B cell (primary cell): ENCODE measurements at places on chromosomes 2 and 18. TPM values are rescaled to one million over a fixed set of nuclear protein-coding genes. Genes with fewer than 3 reads are reported as not detected.

- H3K27ac ChIP-seq = no peak overlapping the region
- no peaks in the 10 kb centered on the region for H3K4me1 ChIP-seq
- no peak for DNase-seq
- peaks cover 43% of the 10 kb centered on the region for H3K36me3 ChIP-seq
- no peak overlapping the region for H3K4me3 ChIP-seq
Observed at GRCh38 chr2:190911813-190912212, 31.2 kb downstream of the GLS start.

DNA sequence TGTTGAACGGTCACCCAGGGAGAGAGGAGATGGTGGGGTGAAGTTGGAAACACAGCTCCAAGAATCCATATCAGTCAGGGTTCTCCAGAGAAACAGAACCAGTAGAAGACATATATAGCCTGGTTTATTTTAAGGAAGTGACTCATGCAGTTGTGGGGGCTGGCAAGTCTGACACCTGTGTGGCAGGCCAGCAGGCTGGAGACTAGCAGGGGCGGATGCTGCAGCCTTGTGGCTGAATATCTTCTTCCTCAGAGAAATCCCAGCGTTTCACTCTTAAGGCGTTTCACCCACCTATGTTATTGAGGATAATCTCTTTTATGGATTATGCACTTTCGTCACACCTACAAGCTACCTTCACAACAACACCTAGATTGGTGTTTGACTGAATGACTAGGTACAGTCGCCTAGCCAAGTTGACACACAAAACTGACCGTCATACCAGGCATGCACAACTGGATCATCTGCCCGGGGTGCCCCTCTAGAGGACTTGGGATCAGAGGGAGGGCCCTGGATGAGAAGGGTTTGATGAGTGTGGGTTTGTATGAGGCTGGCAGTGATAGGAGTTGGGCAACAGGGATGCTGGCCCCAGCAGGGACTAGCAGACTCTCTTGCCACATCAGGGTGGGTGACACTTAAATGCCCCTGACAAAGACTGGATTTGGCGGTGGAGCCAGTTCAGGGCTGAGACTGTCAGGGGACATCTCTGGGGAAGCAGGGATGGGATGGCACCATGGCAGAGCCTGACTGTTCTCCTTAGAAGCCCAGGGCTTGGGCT lies 23.4 kb downstream of the MROH2A start:
- H3K27me3 ChIP-seq = no peaks in the 10 kb centered on the region
- H3K36me3 ChIP-seq = no peaks in the 10 kb centered on the region
- H3K4me1 ChIP-seq = no peaks in the 10 kb centered on the region
- H3K27ac ChIP-seq = no peak overlapping the region
- DNase-seq = no peak

GRCh38 chr2:181594322-181594721 lies 62.6 kb downstream of the CERKL start:
- DNase-seq = no peak
- H3K4me3 ChIP-seq = no peak overlapping the region
- peaks cover 2% of the 10 kb centered on the region for H3K27me3 ChIP-seq
- no peaks in the 10 kb centered on the region for H3K36me3 ChIP-seq

DNA sequence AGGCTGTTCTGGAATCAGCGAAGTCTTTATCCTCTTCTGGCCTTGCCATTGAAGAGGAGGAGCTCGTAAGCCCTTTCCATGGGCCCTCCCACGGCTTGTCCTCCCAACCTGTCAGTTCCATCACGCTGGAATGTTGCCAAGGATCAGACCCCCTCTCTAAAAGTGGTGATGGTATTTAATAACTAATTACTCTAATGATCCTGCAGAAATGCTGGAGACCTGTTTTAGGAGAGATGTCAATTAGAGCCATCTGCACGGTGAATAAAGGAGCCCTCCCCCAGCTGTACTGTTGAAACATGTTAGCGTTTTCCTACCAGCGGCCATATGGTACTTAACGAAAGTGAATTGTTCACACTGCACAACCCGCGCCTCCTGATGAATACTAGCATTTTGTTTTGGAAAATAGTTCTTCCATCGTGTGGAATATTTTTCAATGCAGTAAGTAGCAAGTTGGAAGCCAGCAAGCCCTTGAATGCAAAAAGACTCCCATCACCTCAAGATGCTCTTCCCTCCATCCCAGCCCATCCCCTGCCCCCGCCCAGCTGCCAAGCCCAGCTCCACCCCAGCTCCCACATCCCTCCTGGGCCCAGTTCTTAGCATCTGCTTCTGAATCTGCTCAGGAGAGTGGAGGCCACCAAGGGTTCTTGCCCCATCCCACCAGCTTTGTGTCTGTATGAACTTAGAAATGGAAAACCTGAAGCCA lies 145.4 kb downstream of the KLHL29 start:
- no peaks in the 10 kb centered on the region for H3K27me3 ChIP-seq
- H3K27ac ChIP-seq = no peak overlapping the region

DNA sequence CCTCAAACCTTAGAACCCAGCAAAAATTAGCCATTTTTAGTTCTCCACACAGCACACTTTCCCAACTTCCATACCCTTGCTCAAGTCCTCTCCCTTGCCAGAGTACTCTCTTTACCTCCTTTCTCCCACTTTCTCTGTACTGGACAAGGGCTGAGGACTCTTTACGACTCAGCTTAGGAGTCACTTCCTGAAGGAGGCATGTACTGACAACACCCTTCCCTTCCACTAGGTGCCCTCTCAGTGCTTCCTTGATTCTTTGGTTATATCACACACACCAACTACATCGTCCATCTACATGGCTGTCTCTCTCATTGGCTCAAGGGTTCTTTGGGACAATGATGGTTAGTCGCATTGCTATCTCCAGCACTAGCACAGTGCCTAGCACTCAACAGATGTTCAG lies 5.2 kb upstream of the C18orf63 start:
- H3K27ac ChIP-seq = no peak overlapping the region
- H3K36me3 ChIP-seq = no peaks in the 10 kb centered on the region
- peaks cover 4% of the 10 kb centered on the region for H3K27me3 ChIP-seq
- DNase-seq = peak; percentile 65
- peaks cover 3% of the 10 kb centered on the region for H3K4me1 ChIP-seq

DNA sequence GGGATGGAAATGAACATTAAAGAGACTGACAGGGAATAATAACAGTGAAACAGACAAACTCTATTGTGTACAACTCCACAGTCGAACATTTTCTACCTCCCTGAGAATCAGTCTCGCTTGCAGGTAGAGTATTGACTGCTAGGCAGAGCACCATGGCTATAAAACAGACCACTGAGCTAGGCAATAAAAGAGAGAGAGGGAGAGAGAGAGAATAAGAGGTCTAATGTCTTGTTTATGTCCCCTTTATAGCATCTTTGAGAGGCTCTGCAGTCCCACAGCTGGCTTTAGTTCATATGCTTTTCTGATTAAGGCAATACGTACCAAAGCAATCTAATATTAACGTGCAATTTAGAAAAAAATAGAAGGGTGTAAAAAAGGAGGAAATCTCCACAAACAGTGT lies 652.6 kb downstream of the NRXN1 start:
- H3K27ac ChIP-seq = no peak overlapping the region
- H3K27me3 ChIP-seq = no peaks in the 10 kb centered on the region
- no peak overlapping the region for H3K4me3 ChIP-seq
- no peaks in the 10 kb centered on the region for H3K4me1 ChIP-seq

DNA sequence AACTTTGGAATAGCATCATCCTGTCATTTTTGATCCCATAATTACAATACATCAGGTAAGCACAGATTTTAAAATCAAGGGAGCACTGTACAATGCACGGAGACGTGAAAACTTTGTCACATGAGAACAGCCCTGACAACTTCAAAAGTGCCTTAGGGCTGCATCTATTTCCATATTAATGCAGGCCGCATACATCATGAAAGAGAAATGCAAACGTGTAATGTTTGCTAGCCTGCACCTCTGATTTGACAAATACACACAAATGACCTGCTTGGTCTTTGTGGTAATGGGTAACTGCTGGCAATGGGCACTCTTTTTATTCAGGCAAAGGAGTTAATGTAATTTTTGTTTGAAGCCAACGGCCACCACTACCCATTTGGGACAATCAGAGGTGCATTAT lies 202.0 kb upstream of the EPHA4 start:
- H3K4me1 ChIP-seq = no peaks in the 10 kb centered on the region
- no peak overlapping the region for H3K27ac ChIP-seq
- H3K4me3 ChIP-seq = no peak overlapping the region
- DNase-seq = no peak
- H3K36me3 ChIP-seq = no peaks in the 10 kb centered on the region
- no peaks in the 10 kb centered on the region for H3K27me3 ChIP-seq

DNA sequence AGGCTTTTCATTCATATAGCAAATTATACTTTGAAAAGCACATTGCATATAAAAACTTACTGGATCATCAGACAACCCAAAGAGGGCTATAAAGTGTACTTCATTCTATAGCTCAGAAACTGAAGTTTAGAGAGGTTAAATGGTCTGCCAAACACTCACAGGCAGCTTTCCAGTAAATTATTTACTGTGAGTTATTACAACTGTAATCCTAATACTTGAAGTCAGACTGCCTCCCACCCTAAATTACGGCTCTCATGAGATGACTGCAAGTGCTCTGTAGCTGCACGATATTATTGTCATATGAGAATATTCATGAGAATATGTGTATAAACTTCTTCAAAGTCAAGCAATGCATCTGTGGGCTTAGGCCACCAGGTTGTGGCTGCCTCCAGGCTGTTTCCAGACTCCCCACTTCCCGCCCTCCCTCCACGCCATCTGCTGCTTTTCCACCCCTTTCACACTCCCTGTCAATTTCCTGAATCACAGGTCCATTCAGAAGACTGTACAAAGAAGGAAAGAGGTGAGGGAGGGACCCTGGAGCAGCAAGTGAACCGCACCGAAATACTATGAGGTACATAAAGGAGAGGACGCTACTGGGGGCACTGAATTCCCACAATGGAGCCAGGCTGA lies 111.1 kb upstream of the SPOPL start:
- no peaks in the 10 kb centered on the region for H3K4me1 ChIP-seq
- H3K4me3 ChIP-seq = no peak overlapping the region
- no peaks in the 10 kb centered on the region for H3K36me3 ChIP-seq
- no peak overlapping the region for H3K27ac ChIP-seq
- no peak for DNase-seq

GRCh38 chr2:65345631-65346030 lies 86.8 kb downstream of the SPRED2 start:
- H3K36me3 ChIP-seq = no peaks in the 10 kb centered on the region
- no peak overlapping the region for H3K27ac ChIP-seq
- H3K4me1 ChIP-seq = no peaks in the 10 kb centered on the region

- H3K4me3 ChIP-seq = no peak overlapping the region
- H3K27ac ChIP-seq = no peak overlapping the region
- H3K4me1 ChIP-seq = no peaks in the 10 kb centered on the region
- H3K36me3 ChIP-seq = no peaks in the 10 kb centered on the region
Observed at GRCh38 chr2:172953970-172954852, 121.4 kb upstream of the MAP3K20 start.

DNA sequence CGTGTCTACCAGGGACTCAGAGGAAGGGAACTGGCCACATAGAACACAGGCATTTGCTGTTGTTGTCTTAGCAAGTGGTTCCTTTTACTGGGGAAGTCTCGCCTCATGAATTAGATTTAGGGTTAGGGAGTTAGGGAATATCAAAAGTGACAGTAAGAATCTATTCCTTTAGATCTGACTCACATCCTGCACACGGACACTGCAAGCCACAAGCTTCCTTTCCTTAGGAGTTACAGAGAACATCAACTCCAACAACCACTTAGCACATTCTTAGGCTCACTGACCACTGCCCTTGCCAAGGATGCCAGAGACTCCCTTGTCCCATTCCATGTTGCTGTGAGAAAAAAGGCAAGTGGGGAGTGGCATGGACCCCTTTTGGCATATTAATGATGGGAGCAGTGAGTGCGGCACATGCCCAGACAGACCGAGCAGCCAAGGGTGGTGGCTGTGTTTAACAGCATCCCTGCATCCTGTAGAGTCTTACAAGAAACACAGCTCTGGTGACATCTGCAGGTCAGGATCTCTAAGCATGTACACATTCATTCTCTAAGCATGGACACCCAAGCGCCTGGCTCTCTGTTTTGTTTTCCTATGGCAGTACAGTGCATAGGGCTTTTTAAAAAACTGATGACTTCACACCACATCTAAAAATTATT lies 745.6 kb upstream of the RAB6C start:
- no peaks in the 10 kb centered on the region for H3K36me3 ChIP-seq
- DNase-seq = no peak
- H3K27ac ChIP-seq = no peak overlapping the region
- H3K27me3 ChIP-seq = no peaks in the 10 kb centered on the region
- H3K4me3 ChIP-seq = no peak overlapping the region

GRCh38 chr2:204824751-204825453 lies 279.6 kb downstream of the PARD3B start:
- H3K27me3 ChIP-seq = no peaks in the 10 kb centered on the region
- H3K4me1 ChIP-seq = no peaks in the 10 kb centered on the region
- DNase-seq = no peak
- H3K36me3 ChIP-seq = no peaks in the 10 kb centered on the region
- no peak overlapping the region for H3K27ac ChIP-seq

DNA sequence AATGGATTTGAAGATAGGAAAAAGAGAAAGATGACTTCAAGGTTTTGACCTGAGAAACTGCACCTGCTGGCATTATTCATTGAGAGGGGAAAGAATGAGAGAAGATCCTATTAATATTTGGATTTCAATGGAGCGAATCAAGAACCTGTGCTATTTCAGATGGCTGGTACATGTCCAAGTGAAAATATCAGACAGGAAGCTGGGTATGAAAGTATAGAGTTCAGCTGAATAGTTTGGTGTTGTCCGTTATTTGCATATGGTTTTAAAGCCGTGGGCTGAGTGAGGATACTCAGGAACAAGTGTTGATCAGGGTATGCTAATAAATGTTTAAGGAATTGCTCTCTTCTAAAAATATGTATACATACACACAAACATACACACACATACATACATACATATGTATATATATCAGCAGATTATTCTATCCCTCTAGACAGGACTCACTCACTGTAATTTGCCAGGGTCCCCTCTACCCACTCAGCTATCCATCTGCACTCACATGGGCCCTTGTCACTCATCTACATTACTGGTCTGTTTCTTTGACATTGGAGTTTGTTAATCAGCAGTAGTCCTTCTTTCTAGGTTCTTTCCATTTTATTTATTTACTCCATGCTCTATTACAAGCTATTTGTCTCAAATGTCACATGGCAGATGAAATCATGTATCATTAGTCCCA lies 33.9 kb upstream of the IKZF2 start:
- H3K27me3 ChIP-seq = no peaks in the 10 kb centered on the region
- no peaks in the 10 kb centered on the region for H3K36me3 ChIP-seq
- H3K27ac ChIP-seq = no peak overlapping the region
- H3K4me1 ChIP-seq = peaks cover 6% of the 10 kb centered on the region
- H3K4me3 ChIP-seq = no peak overlapping the region

ASPRV1 gene
- total RNA-seq = 0.68 and 1.1 TPM in 2 replicates

SMAD2 gene
- 127 and 139 TPM in 2 replicates for total RNA-seq

UGT1A6 gene
- total RNA-seq = not detected in 2 replicates
